ENCODE measurements at places on chromosomes 16 and 17. TPM values are rescaled to one million over a fixed set of nuclear protein-coding genes. Genes with fewer than 3 reads are reported as not detected.

- no peak for DNase-seq
Observed at GRCh38 chr16:23384878-23385277, 68.1 kb downstream of the COG7 start.

- DNase-seq: no peak
Observed at GRCh38 chr16:89407925-89408300, 82.4 kb downstream of the ANKRD11 start.

- no peak for DNase-seq
Observed at GRCh38 chr17:1082579-1082978, 85.7 kb downstream of the TIMM22 start.

- no peak for DNase-seq
Observed at GRCh38 chr16:59634951-59635350, 900.8 kb upstream of the GOT2 start.

- peak; percentile 29 for DNase-seq
Observed at GRCh38 chr16:797120-797420, 3.5 kb downstream of the GNG13 start.

- no peak for DNase-seq
Observed at GRCh38 chr16:85869785-85870558, 29.0 kb upstream of the IRF8 start.

DNA sequence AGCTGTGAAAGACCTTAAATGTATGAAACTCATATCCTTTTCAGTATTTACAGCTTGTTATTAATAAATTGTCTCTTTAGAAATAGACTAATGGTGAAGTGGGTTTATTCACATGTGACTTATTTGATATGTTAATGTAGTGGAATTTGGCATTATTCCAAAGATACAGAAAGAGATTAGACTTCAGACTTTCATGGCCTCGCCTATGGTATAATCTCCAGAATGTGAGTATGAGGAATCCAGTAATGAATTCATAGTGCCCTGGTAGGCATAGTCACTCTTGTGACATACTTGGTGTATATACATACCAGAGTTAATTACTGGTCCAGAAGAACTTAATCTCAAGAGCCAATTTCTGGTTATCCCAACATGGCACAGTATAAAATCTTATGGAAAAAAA, 72.7 kb downstream of the OMG start:
- no peak for DNase-seq

MARVELD3 gene
- total RNA-seq: 0.23 TPM

- no peak for DNase-seq
Observed at GRCh38 chr16:3101841-3102470, 2.9 kb upstream of the ZSCAN10 start.

GRCh38 chr17:13835151-13835550, 233.4 kb upstream of the HS3ST3A1 start:
- DNase-seq: no peak

SLFN11 gene
- total RNA-seq: 18.6 TPM

OTOA gene
- 0.08 TPM for total RNA-seq

GRCh38 chr17:80894726-80895125, 96.9 kb upstream of the CHMP6 start:
- DNase-seq: no peak

ARMC5 gene
- total RNA-seq: 6.7 TPM

GRCh38 chr17:39151943-39152818, 744 bp upstream of the PLXDC1 start:
- peak; percentile 73 for DNase-seq

ABCA10 gene
- not detected for total RNA-seq

- peak; percentile 73 for DNase-seq
Observed at GRCh38 chr17:44331249-44331760, 6.7 kb upstream of the SLC25A39 start.

DNA sequence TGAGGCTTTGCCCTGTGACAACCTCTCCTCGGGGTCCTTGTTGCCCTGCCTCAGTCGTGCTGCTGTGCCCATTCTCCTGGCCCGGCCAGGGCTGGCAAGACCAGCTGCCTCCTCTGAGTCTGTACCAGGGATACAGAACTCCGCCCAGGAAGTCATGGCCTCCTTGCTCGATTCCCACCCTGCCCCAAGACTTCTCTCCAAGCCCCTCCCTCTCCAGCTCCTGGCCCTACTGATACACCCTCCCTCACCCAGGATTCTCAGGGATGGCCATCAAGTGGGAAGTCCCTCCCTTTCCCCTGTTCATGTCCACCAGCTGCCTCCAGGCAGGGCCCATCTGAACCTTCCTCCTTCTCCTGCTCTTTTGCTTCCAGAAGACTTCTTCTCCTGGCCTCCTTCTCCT, 11.2 kb upstream of the TMEM208 start:
- DNase-seq: no peak

ZNF207 gene
- 332 TPM for total RNA-seq

CEP131 gene
- total RNA-seq: 33.0 TPM

GRCh38 chr16:86455116-86455515, 55.2 kb upstream of the FOXF1 start:
- no peak for DNase-seq

DNA sequence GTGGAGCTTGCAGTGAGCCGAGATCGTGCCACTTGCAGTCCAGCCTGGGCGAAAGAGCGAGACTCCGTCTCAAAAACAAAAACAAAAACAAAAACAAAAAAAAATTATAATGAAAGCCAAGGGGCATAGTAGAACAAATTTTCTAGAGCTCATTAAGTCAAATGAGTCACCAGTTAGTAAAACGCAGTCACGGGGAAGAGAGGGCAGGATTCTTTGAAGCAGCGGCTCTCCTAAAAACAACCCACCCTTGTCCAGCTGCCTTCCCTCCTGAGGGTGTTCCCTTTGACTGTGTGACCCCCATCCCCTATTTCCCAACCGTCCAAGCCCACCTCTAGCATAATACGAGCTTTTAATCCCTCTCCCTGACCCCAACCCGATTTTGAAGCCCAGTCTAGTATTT, 44.1 kb upstream of the STH start:
- no peak for DNase-seq

DNA sequence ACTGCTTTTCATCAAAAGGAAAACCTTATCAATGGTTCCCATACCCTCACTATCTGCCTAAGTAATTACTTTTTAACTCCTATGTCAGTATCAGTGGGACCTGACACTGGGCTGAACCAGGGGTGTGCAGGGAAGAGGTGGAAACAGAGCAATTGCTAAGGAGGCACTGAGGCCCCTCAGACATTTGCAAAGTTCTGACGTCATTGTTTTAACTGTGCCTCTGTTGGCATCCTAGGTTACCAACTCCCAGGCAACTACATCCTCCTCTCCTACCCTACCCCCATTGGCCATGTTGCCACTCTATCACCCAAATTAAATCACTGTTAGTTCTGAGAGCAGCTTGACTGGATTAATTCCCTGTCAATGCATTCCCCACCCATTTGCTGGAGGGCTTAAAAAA, 8.0 kb upstream of the WWOX start:
- no peak for DNase-seq

DNA sequence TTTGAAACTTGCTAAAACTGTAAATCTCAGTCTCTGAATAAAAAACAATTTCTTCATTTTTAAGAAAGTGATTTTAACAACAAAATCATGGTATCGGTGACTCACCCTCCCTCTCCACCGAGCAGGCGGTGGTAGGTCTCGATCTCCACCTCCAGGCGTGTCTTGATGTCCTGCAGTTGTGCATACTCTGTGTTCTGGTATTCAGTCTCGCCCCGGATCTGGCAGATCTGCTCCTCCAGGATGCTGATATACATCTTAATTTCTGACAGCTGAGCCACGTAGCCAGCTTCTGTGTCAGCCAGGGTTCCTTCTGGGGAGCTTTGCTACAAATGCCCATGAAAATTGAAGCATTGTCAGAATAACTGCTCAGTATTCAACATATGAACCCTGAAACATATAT, 15.4 kb upstream of the KRT24 start:
- DNase-seq: no peak

RBFOX1 gene
- total RNA-seq: 11.6 TPM

DNA sequence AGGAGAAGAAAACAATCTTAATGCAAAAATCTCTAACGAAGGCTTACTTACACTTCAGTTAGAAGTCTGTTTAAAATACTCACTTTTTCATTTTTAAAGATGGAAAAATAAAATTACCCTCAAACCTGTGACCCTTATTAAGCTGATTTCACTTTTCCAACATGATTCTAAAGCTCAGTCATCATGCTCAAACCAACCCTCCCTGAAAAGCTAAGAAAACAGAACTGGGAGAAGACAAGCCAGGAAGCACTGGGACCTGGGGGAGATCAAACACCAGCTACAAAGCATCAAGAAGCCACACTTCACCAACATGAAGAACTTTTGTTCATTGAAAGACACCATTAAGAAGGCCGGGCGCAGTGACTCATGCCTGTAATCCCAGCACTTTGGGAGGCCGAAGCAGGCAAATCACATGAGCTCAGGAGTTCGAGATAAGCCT, 88.8 kb downstream of the LITAF start:
- DNase-seq: peak; percentile 75

GRCh38 chr16:68503334-68503733, 35.8 kb upstream of the ZFP90 start:
- DNase-seq: no peak

BEAN1 gene
- 0.87 TPM for total RNA-seq

DNA sequence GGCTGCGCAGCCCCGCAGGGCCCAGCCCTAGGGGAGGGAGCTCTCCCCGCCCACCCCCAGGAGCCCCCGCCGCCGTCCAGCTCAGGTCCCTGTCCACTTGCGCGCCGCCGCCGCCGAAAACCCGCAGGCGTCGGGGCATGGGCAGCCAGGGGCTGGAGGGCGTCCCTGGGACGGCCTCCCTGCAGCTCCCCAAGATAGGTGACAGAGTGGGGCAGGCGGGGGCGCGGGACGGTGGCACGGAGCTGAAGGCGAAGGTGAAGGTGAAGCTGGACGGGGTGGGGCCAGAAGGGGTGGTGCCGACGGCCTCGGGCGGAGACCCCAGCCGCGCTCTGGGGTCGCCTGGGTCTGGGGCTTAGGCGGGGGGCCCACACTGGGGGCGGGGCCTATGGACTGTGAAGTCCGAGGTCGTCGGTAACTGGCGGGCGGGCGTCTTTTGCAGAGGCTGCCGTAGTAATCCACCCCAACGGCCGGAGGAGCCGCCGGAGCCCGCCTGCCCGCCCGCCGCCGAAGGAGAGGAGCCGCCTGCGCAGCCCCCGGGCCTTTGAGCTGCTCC, 27.2 kb downstream of the SREBF1 start:
- no peak for DNase-seq

DNA sequence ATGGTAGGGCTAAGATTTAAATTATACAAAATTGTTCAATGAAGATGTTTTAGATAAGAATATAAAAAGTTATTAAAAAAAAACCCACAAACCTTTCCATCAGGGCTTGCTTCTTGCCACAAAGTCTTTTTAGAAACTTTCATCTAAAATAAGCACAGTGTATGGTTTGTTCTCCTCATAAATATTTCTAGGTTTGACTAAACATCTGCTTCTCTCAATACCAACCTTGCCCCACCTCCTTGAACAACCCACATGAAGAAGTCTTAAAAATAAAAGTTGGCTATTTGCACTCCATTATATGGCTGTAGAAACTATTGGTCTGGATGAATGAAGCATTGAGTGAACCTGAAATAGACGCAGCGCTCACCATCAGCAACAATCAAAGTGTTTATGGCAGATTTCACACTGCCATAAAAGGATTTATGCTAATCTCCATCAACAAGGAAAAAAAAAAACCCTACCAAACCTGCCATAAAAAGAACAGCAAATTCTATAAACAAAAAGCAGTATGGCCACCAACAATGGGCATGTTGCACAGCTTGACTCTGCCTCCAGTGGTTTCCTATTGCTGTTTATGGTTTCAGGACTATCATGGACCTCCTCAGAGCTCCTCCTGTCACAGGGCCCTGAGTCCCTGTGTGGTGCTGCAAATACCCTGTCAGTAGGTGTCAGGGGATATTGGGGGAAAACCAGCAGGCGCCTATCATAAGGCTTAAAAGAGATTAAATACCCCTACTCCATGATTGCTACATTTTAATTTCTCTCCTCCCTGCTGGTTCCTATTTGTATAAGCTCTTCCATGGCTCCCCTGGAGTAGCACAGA, 37.6 kb downstream of the SNX11 start:
- no peak for DNase-seq

CCL5 gene
- total RNA-seq: not detected

DNA sequence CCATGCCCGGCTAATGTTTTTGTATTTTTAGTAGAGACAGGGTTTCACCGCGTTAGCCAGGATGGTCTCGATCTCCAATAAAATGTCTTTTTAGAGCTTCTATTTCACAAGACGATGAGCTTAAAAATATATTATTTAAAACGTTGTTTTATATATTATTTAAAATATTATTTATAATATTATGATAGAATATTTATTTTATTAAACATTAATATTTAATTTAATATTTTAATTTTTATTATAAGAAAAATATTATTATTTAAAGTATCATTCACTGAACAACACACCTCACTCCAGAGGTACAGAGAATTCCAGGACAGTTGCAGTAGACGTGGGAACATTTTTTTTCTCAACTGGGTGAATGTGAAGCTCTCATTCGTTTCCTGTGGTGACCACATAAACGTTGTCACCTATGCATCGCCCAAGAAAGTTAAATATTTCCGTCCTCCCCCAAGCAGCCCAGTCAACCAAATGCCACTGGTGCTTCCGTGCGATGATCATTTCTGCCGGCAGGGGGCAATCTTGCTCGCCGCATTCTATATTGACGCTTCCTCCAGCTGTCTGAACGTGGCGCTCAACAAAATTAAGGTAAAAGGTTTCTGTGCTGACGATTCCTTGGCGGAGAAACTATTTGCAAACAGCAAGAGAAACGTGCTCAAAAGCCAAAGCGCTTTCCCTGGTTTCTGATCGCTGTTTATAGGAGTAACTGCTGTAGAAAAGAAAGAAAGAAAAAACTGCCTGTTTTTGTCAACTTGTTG, 41.7 kb upstream of the PRSS54 start:
- peak; percentile 65 for DNase-seq

GRCh38 chr17:32840241-32840640, 36.7 kb downstream of the MYO1D start:
- DNase-seq: no peak

ADGRG3 gene
- total RNA-seq: not detected

- DNase-seq: no peak
Observed at GRCh38 chr17:74307984-74308773, 17.8 kb upstream of the KIF19 start.

GRCh38 chr16:48383009-48383876, 2.0 kb downstream of the SIAH1 start:
- peak; percentile 8 for DNase-seq

DNA sequence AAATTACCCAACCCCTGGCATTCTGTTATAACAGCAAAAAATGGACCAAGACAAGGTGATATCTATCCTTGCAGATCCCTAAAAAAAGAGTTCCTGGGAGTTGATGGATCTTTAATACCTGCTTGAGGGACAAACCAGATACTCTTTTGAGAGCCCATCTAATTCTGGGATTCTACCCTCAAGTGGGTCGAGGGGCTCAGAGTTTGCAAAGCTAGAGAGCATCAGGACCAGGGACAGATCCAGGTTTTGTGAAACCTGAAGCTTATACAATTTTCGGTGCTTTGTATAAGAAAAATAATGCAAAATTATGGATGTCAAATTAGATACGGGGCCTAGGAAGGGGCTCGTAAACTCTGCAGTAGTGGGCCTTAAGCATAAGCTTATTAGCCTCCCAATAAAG, 130.5 kb upstream of the CRHR1 start:
- DNase-seq: peak; percentile 40

DNA sequence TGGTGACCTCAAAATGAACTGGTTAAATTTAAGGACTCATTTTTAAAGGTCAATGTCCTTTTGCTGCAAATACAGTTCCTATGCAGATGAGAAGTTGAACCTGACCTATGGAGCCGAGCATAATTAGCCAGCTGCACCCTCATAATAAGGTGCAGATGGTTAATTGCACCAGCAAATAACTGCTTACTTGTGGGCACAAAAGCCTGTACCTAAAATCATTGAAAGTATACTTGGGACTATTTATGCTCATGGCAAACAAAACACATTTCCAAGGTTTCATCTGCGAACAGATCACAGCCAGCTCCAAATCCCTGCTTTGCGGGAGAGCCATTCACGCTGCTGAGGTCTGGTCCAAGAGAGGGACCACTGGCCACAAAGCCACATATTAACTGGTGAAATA, 13.0 kb downstream of the HYDIN start:
- DNase-seq: no peak
